ENCODE measurements at places on chromosomes 11 and 22.

DNA sequence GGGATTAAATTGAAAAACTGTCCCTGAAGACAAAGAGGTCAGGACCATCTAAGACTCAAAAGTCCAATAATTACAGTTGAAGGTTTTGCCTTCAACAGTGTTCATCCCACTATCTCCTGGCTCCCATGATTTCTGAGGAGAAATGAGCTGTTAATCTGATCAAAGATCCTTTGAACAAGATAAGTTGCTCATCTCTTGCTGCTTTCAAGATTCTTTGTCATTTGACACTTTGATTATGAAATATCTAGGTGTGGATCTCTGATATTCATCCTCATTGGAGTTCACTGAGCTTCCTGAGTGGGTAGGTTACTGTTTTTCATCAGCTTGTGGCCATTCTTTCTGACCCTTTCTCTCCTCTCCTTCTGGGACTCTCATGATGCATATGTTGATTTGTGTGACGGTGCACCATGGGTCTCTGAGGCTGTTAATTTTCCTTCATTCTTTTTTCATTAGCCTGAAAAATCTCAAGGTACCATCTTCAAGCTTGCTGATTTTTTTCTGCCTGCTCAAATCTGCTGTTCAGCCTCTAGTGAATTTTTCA is 20.9 kb downstream of the PC start:
- DNase-seq, result no peak

DNA sequence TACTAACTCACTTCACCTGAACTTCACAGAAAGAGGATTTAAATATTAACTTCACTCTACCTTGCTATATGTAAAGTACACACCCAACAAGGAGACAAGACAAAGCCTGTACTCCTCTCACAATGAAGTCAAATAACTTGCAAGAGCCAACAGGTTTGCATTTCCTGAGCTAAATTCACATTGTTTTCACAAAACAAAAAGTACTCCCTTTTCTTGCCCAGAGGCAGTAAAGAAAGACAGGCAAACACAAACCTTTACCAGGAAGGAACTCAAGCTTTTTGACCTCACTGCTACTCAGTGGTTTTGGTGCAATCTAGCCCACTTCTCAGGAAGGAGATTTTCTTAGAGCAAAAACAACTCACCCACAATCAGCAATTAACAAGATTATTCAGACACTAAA is 15.7 kb downstream of the USP28 start:
- no peak for DNase-seq

GRCh38 chr11:45313171-45313865 is 27.2 kb upstream of the SYT13 start:
- DNase-seq, result no peak

DNA sequence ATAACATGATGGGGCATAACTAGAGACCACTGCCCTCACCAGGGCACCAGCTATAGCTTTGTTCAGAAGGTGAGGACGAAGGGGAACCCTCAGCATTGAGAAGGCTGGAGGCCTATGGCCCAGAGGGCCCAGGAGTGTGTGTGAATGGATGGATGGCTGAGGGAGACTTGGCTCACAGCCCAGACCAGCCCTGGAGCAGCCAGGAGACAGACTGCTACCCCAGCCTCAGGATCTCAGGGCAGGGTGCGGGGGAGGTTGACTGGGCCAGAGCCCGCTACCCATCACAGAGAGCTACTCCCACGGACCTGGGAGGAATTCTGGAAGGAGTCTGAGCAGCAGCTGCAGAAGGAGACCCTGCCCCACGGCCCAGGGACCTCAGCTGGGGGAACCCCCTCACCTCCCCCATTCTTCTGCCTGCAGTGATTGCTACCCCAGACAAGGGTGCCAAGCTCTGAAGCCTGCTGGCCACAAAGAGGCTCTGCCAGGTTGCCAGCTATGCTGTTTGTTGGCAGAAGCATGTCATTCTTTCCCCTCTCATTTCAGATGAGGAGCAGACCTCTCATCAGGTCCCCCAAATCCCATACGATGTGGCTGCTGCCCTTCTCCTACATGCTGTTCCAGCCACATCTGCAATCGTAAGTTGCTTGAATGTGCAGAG is 5.4 kb upstream of the CSDC2 start:
- no peak for DNase-seq

- no peak for DNase-seq
These were observed 172.6 kb upstream of the CADM1 start for GRCh38 chr11:115676768-115677167.

Measured in CD4-positive, alpha-beta memory T cell (primary cell).